ENCODE measurements at places on chromosomes 6 and 20. TPM values are rescaled to one million over a fixed set of nuclear protein-coding genes. Genes with fewer than 3 reads are reported as not detected.

Gene CALHM4
- not detected for total RNA-seq

DNA sequence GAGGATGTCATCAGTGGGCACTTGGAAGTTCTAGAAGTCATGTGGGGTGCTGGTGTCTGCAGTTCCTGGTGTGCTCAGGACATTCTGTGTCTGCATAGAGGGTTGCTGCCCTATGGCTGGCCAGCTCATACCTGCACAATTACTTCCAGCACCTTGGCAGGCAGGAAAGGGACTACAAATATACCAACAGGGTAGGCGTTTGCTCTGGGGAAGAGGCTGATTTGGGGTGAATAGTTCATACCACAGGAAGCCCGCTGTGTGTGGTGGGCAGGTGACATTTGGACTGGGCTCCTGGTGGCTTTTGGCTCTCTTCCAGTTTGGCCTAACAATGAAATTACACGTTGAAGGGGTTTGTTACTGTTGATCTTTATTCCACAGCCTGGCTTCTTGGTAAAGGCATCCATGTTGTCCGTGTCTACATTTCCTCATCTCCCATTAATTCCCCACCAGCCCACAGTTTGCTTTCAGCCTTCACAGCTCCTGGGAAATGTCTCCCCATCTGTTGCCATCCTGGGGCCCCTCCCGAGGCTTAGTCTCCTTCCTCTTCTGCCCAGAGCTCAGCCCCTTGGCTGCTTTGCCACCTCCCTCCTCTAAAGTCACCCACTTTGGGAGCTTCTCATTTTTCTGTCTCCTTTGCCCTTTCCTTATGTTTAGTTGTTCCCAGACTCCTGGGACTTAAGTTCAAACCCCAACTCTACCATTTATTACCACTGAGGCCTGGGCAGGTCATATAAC lies 88.1 kb downstream of the RSPH3 start:
- no peaks in the 10 kb centered on the region for H3K36me3 ChIP-seq
- peaks cover 21% of the 10 kb centered on the region for H3K4me1 ChIP-seq
- DNase-seq, result no peak
- H3K27me3 ChIP-seq, result no peaks in the 10 kb centered on the region
- H3K4me3 ChIP-seq, result peak overlapping the region; percentile 63

DNA sequence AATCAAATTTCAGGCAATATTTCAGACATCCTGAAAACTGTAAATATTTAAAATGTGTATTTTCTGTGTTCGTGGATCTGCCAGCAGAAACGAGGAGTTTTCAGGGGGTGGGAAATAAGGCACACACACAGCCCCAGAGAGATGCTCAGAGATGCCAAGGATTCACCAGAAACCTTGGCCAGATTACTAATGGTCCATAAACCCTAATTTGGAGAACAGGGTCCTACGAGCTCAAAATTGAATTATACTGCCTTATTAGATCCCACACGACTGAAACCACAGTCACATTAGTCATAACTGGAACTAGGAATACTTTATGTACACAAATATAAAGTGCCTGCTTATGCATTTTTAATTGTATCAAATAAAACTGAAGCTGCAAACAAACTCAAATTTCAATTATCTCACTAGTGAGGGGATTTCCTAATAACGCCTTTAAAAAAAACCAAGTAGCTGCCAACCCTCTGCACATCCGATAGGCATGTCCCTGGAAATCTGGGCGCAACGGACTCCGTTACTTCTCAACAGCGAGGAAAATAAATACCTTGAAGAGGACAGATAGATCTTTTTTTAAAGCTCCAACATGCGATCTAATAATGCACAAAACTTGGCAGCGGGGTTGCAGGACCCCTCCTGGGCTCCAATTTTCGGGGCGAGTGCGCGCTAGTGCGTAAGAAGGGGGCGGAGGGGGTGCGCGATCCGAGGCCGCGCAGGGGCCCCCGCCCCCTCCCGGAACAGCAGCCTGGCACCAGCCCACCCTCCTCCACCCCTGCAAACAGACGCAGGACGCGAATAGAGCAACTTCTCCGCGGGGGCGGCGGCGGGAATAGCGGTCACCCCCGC lies 897 bp downstream of the CHD6 start:
- peak; percentile 51 for DNase-seq
- no peaks in the 10 kb centered on the region for H3K27me3 ChIP-seq
- peak overlapping the region; percentile 74 for H3K27ac ChIP-seq
- no peaks in the 10 kb centered on the region for H3K36me3 ChIP-seq

- no peaks in the 10 kb centered on the region for H3K36me3 ChIP-seq
- H3K4me3 ChIP-seq, result no peak overlapping the region
- DNase-seq, result no peak
These were observed 159.8 kb upstream of the RIN2 start for GRCh38 chr20:19598117-19598850.

Gene SAMD5
- not detected for total RNA-seq

- H3K27me3 ChIP-seq, result peaks cover 27% of the 10 kb centered on the region
- no peak for DNase-seq
- no peak overlapping the region for H3K27ac ChIP-seq
- no peak overlapping the region for H3K4me3 ChIP-seq
- H3K4me1 ChIP-seq, result no peaks in the 10 kb centered on the region
- peaks cover 1% of the 10 kb centered on the region for H3K36me3 ChIP-seq
These were observed 57.6 kb upstream of the FRMD1 start for GRCh38 chr6:168136622-168137021.

Gene SPDEF
- 0.23 TPM for total RNA-seq

Gene BANF2
- not detected for total RNA-seq

DNA sequence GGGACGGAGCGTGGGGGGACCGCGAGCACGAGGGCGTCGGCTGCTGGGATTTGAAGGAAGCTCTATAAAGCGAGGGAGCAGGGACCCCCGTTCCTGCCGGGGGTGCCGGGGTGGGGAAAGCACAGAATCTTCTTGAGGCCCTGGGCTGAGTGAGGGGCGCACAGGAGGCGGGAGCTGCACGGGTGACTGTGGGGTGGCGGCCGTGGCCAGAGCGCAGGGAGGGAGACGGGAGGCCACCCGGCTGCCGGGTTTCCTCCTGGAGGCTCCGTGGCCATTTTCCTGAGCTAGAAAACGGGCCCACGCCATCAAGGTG lies 385.1 kb downstream of the SMOC2 start:
- H3K36me3 ChIP-seq, result no peaks in the 10 kb centered on the region
- H3K4me3 ChIP-seq, result no peak overlapping the region
- no peak overlapping the region for H3K27ac ChIP-seq
- no peaks in the 10 kb centered on the region for H3K4me1 ChIP-seq
